ENCODE measurements at places on chromosomes 2 and 18.
A peak's percentile ranks its signal among the peaks of the same experiment; 100 is the strongest.

DNA sequence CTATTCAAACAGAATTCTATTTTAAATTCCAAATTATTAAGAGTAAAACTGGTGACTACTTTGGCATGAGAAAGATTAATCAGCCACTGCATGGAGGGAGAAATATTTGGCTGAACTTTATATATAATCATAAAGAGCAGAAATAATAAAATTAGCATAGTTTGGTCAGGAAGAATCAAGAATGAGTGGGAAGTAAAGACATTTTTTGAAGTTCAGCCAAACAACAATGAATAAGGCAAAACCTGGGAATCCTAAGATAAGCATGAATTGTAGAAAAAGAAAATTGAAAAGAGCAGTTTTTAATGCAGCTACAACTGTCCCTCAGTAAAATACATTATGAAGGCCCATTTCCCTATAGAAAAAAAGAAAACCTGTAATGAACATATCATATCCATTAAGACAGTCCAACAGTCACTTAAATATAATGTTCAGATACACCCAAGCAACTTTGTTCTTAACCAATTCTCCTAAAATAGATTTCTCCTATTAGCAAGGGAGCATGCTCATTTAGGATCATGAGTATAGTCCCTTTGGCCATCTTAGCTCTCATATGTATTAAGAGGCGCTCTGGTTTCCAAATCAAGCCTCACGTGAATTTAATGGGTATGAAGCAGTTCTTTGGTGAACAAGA, 6.5 kb downstream of the TMEM17 start:
- no peak for DNase-seq

DNA sequence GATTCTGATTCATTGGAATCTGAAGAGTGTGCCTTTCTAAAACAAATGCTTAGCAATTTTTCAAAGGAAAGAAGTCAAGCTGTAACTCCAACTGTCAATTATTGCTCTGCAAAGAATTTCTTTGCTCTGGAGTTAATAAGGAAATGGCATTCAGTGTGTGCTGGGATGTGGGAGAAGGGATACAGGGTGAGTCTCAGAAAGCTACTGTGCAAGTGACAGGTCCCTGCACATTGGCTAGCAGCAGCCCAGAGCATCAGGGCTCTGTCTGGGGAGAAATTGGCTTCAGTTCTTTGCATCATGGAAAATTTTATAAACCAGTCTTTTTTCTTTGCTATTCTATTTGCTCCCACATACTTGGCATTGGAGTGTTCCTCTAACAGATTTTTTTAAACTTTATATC, 1.1 kb upstream of the SYT4 start:
- no peak for DNase-seq

- DNase-seq = no peak
These were observed 104.6 kb downstream of the ACKR3 start for GRCh38 chr2:236674238-236674637.

DNA sequence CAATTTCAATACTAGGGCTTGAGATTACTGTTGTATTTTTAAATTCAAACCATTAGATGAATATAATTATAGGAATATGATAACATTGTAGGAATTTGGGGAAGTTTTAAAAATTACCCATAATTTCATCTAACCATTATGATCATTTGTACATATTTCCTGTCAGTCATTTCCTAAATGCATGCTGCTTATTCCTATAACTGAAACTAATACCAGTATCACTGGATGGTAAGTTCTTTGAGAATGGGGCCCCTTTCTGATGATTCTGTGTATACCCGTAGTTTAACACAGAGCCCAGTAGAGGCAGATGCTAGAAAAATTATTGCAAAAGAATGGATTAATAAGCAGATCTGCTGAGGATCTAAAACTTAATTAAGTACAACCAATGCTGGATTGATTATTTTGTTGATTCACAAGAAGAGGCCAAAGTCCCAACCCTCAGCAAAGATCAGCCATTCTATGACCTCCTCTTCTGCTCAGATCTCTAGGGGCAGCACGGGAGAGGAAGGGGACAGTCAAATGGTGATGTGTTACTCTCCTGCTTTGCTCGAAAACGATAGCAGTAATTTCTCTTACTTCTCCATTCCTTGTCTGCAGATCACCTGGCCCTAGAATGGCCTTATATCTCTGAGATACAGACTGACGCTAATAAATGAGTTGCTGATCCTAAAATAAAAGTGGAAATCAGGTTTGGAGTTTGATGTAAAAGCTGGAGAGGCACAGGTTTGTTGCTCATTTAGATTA, 69.5 kb upstream of the PELI1 start:
- DNase-seq = no peak

- no peak for DNase-seq
These were observed 11.3 kb upstream of the FAM228A start for GRCh38 chr2:24163601-24164000.

GRCh38 chr2:105365206-105365605, 27.9 kb downstream of the C2orf49 start:
- no peak for DNase-seq

DNA sequence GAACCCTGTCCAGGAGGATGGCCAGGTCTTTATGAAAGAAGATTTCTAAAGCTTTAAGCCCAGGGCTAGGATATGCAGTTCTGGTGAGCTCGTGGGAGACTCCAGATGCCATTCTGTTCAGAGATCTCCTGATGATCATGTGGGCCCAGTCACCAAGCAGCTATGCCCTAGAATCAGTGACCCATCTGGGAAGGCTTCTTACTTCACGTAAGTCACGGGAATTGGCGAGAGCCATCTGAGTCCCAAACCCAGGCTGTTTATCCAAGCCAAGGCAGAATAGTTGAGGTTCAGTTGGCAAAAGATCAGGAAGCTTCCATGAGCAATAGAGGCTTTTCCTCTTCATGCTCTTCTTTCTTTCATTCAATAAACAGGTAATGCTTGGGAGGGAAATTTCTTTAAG, 23.9 kb downstream of the ANTXR1 start:
- peak; percentile 85 for DNase-seq

GRCh38 chr2:143903172-143903856, 616.6 kb downstream of the ZEB2 start:
- DNase-seq = peak; percentile 36

DNA sequence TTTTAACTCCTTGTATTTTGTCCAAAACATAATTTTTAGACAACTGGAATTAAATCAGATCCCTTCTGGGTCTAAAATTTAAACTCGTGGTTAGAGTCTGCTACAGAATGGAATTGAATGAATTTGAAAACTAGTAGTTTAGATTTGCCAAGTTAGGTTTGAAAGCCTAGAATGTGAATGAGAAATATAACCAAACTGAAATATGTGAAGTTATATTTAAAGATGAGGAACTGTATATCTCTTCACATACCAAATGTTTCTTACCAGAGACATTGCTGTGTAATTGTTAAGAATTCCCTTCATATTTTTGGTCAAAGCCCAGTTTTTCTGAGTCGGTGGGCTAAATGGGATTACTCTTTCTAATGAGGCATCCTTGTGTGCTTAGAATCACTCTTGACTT, 74.2 kb downstream of the LPIN1 start:
- DNase-seq = peak; percentile 12

Measured in AG10803 (cell line).